Pons (tissue), 1 donor: ENCODE measurements at places on chromosomes 5 and 9.

GRCh38 chr5:171957591-171958251, 48.7 kb downstream of the FBXW11 start:
- no peak for DNase-seq

DNA sequence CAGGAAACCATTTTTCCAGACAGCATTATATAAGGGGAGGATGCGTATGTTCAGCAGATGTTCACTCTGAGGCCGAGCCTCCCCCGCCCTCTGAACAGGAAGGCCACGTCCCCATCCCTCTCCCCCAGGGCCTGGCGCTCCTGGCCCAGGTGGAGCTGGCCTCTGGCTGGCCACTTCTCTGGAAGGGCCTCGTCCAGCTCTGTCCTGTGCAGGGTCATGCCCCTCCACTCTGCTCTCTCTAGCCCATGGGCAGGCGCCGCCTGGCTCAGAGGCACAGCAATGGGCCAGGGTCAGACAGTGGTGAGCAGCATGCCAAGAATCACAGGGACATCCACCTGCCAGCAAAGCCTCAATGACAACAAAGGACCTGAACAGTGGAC, 34.2 kb downstream of the ADAMTS2 start:
- no peak for DNase-seq

DNA sequence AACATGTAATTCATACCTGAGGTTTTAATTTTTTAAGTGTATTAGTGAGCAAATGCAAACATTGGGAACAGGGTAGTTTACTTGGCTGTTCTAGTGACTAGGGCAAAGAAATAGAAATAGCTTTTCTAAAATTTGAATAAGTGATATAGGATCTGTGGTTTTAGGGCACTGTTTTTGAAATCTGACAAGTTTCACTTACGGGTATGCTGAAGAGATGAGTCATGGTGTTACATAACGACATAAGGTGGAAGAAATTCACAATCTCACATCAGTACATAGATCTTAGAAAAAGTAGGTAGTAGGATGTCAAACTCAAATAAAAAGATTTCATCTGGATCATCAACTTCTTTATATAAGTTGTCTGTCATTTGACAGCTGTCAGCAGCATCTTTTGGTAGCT, 772.3 kb downstream of the MAT2B start:
- no peak for DNase-seq

DNA sequence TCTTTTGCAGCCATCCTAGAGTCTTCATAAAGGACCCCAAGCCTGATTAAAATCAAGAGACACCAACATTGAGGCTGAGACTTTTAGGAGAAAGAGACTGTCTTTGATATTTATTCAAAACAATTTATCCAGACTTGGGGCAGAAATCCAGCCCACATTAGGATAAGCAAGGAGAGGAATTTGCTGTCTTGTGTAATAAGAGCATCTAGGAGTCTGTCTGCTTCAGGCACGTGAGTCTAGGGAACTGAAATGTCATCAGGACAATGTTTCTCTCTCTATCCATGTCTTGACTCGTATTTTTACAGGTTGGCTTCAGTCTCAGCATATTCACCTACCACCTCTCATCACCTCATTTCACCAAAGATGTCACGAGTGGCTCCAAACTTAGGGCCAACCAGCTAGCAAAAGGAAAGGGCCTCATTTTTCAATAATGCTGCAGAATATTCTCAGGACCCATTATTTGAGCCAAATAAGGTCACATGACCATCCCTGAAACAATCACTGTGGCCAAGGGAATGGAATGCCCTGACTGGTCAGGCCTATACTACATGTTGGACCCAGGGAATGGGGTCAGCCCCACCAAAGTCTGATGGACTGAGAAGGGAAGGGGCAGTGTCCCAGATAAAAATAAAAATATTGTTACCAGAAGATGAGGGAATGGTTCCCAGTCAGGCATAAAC, 70.3 kb upstream of the SAP30L start:
- no peak for DNase-seq

GRCh38 chr9:107632216-107632615, 142.6 kb upstream of the KLF4 start:
- no peak for DNase-seq
